NCI-H1694 (cell line): ENCODE measurements at places on chromosomes 2 and 18.

DNA sequence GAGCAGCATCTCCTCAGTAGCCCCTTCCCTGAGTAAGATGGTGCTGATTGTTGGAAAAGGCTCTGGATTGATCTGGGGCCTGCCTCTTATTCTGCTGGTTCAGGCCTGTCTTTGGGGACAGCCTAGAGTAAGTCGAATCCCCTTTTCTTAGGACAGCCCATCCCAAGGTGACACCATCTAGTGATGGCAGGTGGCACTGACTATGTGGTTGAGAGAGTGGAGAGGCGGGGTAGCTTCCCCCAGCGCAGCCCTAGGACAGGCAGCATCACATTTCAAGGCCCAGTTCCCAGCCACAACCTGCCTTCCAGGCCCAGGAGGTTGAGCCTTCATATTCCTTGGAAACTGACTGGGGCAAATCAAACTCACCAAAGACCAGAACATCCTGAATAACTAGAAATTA is 69.1 kb upstream of the B3GNT7 start:
- no peak for DNase-seq

- DNase-seq: no peak
Observed at GRCh38 chr2:225434014-225434413, 34.5 kb downstream of the NYAP2 start.

DNA sequence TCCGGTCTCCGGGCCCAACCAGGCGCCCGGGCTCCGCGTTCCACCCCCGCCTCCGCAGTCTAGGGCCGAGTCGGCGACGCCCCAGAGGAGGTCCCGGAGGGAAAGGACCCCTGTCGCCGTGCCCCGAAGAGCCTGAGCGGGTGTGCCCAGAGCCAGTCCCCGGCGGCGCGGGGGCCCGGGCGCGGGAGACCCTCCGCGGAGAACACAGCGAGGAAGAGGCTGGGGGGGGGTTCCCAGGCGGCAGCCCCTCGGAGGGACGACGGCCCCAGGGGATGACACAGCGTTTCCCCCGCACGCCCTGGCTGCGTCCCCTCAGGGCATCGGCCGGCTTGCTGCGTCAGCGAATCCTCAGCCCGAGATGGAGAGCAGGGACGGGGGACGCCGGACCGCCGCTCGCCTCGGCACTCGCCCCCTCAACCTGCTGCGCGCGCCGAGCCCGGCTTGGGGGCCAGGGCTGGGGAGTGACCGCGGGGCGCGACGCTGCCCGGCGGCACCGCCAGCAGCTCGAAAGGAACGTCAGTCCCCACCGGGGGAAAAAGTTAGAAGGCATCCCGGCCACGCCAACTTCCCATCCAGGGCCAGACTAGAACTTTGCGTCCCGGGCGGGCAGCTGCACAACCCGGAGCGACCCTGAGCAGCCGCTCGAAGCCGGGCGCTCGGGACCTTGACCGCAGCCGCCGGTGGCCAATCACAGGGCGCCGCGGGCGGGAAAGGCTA is 711 bp downstream of the SFXN5 start:
- no peak for DNase-seq

GRCh38 chr18:72866442-72866900 is 1.3 kb downstream of the NETO1 start:
- DNase-seq: no peak

GRCh38 chr2:28152585-28153280 is 239.9 kb upstream of the FOSL2 start:
- no peak for DNase-seq

- no peak for DNase-seq
Observed at GRCh38 chr18:62730941-62731340, 15.6 kb downstream of the PHLPP1 start.

- no peak for DNase-seq
Observed at GRCh38 chr18:3449512-3450011, 410 bp upstream of the TGIF1 start.

- DNase-seq: no peak
Observed at GRCh38 chr18:48581941-48582340, 43.1 kb downstream of the CTIF start.

GRCh38 chr18:63422864-63423304 is 608 bp upstream of the VPS4B start:
- no peak for DNase-seq

GRCh38 chr2:227035711-227036367 is 128.2 kb downstream of the COL4A4 start:
- no peak for DNase-seq

DNA sequence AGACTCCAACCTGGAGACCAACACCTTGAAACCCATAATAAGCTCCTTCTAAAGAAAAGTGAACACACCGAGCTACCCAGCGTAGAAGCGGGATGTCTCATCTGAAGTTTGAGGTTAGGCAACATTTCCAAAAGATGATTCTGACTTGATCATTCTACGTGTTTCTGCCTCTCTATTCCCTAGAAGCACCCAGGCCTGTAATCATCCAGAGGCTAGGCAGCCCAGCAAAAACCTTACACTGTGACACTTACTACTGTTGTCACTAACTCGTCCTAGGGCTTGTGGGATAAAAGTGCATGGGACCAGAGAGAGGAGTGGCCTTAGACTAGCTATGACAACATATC is 1.4 kb downstream of the ZBTB14 start:
- DNase-seq: no peak

GRCh38 chr18:32360682-32361345 is 109.9 kb downstream of the GAREM1 start:
- no peak for DNase-seq

GRCh38 chr2:41137031-41137430 is 685.1 kb upstream of the SLC8A1 start:
- DNase-seq: no peak

DNA sequence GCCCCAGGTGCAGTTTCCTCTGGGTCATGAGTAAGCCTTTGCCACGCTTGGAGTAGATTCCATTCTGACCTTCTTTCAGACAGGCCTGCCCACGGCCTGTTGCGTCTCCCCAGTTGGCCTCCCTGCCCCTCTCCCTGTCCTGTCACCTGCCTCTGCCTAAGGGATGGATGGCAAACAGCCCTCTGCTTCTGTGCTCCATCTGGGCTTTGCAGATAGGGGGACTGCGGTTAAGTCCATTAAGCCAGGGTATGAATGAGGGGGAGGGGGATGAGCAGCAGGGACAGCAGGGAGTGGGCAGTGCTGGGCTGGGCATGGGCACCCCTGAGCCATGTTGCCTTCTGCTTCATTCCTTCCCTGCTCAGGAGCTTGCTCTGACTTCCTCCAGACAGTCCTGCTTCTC is 37.6 kb upstream of the B3GNT7 start:
- DNase-seq: no peak

DNA sequence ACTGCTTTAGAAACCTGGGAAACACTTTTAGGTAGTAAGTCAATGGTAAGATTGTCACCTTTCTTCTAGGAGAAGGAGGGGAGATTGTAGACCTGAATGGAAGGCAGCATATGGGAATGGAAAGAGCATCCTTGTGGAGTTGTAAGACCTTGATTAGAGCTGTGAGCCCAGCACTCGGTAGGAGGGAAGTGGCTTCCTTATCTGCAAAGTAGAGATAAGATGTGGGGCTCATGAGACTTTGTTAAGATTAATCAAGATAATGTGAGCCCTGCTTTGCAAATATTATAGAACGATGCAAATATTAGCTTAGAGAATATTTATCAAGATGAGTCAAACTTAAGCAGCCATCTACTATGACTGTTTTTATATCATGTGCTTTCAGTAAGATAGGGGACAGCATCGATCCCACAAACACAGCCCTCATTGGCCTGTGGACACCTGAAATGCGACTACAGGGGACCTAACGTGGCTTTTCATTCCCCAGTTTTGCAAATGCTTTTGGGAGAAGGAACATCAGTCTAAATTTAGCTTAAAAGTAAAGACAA is 243.7 kb downstream of the LTBP1 start:
- no peak for DNase-seq

DNA sequence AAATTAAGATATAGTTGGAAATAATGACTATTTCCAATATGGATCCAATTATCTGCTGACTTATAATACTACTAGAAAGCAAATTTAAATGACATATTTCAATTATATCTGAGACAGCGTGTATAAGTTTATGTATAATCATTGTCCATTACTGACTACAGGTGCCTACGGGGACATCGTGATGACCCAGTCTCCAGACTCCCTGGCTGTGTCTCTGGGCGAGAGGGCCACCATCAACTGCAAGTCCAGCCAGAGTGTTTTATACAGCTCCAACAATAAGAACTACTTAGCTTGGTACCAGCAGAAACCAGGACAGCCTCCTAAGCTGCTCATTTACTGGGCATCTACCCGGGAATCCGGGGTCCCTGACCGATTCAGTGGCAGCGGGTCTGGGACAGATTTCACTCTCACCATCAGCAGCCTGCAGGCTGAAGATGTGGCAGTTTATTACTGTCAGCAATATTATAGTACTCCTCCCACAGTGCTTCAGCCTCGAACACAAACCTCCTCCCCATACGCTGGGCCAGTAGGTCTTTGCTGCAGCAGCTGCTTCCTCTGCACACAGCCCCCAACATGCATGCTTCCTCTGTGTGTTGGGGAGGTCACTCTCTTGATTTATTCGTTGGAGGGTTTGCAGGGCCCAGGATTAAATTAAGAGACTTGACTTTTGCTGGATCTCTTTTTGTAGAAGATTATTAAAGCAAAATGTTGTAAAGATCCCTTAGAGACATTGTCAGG is 194.4 kb downstream of the RPIA start:
- DNase-seq: no peak

DNA sequence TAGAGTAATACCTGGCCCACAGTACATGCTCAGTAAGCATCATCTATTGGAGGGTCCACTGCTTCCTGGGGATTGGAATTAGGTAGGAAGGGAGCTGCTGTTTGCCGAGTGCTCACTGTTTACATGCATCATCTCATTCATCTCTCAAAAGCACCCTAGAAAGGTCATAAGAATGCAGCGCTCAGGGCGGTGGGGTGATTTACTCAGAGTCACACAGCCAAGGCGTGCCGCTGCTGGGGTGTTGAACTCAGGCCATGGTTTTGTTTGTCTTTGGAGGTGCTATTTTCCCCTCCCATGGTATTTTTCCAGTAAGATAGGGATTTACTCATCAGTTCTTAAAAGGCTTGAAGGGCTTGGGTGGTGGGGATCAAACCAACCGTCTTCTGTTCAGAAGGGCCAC is 227.5 kb downstream of the LDLRAD4 start:
- DNase-seq: no peak

DNA sequence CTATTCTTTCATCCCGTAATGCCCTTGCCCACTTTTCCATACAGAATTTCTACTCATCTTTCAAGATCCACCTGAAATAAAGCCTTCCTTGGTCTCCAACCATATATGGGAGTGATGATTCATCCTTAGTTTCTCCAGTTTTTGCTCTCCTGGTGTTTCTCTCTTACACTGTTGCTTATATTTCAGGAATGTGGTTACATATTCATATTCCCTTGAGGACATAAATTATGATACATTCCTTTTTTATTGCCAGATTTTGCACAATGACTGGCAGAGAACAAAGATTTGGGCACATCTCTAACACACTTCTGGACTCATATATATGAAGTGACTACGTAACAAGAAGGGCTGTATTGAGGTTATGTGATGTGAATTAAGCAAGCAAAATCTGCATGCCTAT is 1573.4 kb upstream of the NXPH2 start:
- no peak for DNase-seq

DNA sequence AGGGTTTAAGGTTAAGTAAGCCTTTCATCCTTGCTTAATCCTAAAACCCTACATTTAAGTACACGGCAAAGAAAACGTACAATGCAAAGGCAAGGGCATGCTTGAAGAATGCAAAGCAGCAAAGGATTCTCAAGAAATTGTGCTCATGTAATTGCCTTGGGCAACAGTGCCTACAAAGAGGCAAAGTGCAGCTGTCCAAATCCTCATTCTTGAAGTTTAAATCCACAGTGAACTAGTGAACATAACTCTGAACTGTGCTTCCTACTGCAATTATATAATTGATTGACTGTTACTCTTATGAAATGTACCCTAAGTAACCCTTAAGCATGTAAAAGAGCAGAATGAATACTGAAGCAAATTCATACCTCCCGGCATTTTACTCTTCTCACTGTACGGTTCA is 85.4 kb downstream of the MAP3K20 start:
- no peak for DNase-seq

- no peak for DNase-seq
Observed at GRCh38 chr18:7369006-7369405, 138.1 kb downstream of the LRRC30 start.

DNA sequence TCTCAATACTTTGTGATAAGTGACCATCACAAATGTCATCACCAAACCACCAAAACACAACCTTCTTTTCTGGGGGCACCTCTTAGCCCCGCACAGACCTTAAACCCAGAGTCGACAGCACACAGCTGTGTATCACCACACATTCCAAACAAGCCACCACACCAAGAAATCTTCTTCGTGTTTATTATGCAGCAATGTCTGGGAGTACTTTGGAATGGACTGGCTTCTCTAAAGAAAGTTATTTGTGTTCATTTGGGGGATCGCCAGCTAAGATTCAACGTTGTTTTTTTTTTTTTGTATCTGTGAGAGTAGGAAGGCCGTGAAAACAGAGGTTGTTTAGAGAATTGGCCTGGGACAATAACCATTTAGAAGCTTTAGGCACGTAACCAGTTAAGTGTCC is 1.1 kb upstream of the MTA3 start:
- DNase-seq: no peak

DNA sequence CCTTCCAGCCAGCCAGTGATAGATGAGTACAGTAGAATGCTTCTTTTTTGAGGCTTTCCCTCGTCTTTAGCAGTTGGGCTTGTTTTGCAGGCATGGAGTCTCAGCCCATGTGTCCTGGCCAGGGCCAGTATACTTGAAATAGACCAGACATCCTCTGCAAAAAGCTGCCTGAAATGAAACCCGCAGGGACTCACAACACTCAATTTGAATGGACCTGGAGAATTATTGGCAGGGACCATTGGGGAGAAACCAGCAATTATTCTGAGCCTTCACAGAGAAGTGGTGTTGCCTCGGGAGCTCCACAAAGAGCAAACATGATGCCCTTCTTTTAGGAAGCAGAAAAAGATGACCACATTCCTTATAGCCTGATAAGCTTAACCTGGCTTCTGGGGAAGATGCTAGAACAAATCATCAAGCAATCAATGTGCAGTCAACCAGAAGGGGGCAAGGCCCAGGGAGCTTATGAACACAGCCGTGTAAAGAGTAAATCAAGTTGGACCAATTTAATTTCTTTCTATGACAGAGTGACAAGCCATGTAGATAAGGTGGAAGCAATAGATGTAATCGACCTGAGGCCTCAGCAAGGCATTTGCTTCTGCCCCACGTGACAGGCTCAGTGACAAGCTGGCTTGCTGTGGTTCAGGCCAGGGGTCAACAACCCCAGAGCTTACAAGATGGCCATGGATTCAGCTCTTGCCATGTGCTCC is 42.1 kb downstream of the BOD1L2 start:
- no peak for DNase-seq

- DNase-seq: no peak
Observed at GRCh38 chr2:112877423-112877822, 33.5 kb upstream of the IL37 start.
